Activated CD4-positive, alpha-beta T cell treated with anti-CD3 and anti-CD28 coated beads, Interleukin-2, amount 10 ng/mL, durations not matched to agents 7 days and 5 days (primary cell): ENCODE measurements at places on chromosomes 6 and 20.
A peak's percentile ranks its signal among the peaks of the same experiment; 100 is the strongest.

GRCh38 chr6:163712566-163712961 is 298.0 kb downstream of the QKI start:
- H3K27me3 ChIP-seq = no peaks in the 10 kb centered on the region
- H3K4me3 ChIP-seq = no peak overlapping the region
- peaks cover 3% of the 10 kb centered on the region for H3K4me1 ChIP-seq
- H3K27ac ChIP-seq = no peak overlapping the region
- DNase-seq = no peak

DNA sequence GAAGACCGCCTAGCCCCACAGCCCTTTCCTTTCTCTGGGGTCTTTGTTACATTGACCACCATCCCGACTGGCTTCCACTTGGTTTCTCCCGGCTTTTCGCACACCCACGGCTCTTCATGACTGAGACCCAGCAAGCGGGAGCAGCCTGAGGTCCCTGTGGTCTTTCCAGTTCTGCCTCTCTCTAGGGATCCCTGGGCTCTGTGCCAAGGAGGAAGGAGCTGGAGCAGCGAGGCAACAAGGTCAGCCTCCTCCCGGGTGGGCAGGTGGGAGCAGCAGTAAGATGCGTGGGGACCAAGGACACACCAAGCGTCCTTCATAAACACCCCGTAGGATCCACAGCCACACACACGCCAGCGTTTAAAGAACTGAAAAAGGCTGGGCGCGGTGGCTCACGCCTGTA is 29.6 kb upstream of the MRGBP start:
- H3K4me3 ChIP-seq = no peak overlapping the region
- H3K4me1 ChIP-seq = no peaks in the 10 kb centered on the region

DNA sequence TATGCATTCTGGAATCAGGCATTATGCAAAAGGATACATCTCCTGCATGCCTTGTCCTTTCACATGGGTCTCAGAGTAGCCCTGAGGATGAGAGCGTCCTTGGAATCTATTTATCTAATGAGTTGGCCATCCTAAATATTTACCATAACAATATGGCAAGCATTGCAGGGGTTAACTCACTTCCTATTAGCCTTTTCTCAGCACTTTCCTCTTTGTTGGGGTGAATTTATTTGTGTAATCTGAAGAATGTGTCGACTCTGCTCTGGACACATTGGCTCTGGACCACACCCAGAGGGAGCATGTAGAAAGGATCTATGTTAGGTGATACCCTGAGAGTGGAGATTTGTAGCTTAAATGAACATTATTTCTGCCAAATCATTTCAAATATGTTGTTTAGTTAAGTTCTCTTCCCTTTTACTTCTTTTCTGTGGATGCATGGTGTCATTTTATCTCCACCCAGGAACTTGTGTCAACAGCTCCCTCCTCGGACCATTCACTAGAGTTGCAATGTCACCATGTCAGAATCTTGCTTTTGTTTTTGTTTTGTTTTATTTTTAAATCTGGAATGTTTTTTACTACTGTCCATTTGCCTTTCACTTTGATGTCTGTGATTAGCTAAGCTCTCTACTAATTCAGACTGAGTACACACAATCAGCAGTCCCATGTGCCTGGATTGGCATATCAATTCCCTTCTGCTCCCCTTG is 757.0 kb upstream of the MMS22L start:
- DNase-seq = no peak
- no peak overlapping the region for H3K4me3 ChIP-seq
- no peaks in the 10 kb centered on the region for H3K36me3 ChIP-seq

- H3K27me3 ChIP-seq = peaks cover 3% of the 10 kb centered on the region
- H3K4me3 ChIP-seq = no peak overlapping the region
- peaks cover 5% of the 10 kb centered on the region for H3K36me3 ChIP-seq
- peak; percentile 78 for DNase-seq
- H3K4me1 ChIP-seq = peaks cover 18% of the 10 kb centered on the region
These were observed 26.0 kb downstream of the PTGIS start for GRCh38 chr20:49541733-49542513.
